ENCODE measurements at places on chromosomes 7 and 10.

GRCh38 chr7:102292813-102293798 lies 6.4 kb downstream of the SH2B2 start:
- no peak for DNase-seq

- no peak for DNase-seq
Measured at GRCh38 chr7:92751902-92752901, 84.2 kb downstream of the CDK6 start.

GRCh38 chr7:128378637-128379036 lies 17.1 kb upstream of the PRRT4 start:
- DNase-seq: no peak

DNA sequence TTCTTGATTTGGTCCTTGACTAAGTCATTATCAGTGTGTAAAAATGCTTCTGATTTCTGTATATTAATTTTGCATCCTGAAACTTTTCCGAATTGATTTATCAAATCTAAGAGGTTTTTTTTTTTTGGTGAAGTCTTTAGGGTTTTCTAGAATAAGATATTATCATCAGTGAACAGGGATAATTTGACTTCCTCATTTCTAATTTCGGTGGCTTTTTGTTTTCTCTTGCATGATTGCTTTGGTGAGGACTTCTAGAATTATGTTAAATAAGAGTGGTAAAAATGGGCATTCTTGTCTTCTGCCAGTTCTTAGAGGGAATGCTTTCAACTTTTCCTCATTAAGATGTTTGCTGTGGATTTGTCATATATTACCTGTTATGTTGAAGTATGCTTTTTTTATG lies 170.5 kb downstream of the CCDC7 start:
- no peak for DNase-seq

DNA sequence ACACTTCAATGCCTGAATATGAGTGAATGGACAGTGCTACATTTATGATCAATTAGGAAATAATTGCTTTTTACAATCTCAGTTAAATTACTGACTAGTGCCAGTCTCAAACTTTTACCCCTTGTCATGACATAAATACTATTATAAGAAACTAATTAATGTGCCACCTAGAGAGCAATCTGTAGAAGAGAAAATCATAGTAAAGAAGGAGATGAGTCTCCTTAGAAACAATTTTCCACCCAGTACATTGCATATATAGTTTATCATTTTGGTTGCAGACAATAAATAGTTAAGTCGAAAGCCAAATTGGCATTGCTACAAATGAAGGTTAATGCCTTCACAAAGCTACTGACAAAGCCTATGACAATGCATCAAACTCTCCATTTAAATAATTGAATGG lies 68.6 kb downstream of the SLC13A1 start:
- no peak for DNase-seq
